ENCODE measurements at places on chromosomes 6 and 20.
A peak's percentile ranks its signal among the peaks of the same experiment; 100 is the strongest.

- H3K27ac ChIP-seq, result no peak overlapping the region
- H3K4me3 ChIP-seq, result no peak overlapping the region
- no peak for DNase-seq
- no peaks in the 10 kb centered on the region for H3K4me1 ChIP-seq
These were observed 205.7 kb upstream of the TCF21 start for GRCh38 chr6:133683308-133683580.

- peaks cover 5% of the 10 kb centered on the region for H3K4me1 ChIP-seq
- H3K4me3 ChIP-seq, result no peak overlapping the region
These were observed 30.1 kb downstream of the DUSP22 start for GRCh38 chr6:322259-322930.

GRCh38 chr6:27605401-27606342 lies 132.8 kb upstream of the ZNF184 start:
- no peak overlapping the region for H3K27ac ChIP-seq
- no peak for DNase-seq
- H3K4me3 ChIP-seq, result no peak overlapping the region
- peaks cover 16% of the 10 kb centered on the region for H3K4me1 ChIP-seq
- H3K36me3 ChIP-seq, result no peaks in the 10 kb centered on the region

DNA sequence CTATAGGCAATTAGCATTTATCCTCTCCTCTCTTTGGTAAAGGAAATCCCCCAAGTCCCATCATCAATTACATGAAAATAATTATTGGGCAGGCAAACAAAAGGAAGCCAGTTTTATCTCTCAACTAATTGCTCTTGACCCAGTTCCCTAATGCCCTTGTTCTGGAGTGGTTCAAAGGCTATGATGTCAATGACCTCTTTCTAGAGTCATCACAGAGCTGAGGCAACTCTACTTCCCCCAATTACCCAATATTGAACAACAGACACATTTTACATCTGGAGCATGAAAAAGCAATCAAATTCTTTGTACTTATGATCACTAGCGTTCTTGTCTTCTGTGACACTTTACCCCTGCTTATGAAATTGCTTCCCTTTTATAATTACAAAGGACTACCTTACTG lies 43.5 kb downstream of the NT5E start:
- H3K27ac ChIP-seq, result no peak overlapping the region
- no peaks in the 10 kb centered on the region for H3K27me3 ChIP-seq
- H3K4me3 ChIP-seq, result no peak overlapping the region

DNA sequence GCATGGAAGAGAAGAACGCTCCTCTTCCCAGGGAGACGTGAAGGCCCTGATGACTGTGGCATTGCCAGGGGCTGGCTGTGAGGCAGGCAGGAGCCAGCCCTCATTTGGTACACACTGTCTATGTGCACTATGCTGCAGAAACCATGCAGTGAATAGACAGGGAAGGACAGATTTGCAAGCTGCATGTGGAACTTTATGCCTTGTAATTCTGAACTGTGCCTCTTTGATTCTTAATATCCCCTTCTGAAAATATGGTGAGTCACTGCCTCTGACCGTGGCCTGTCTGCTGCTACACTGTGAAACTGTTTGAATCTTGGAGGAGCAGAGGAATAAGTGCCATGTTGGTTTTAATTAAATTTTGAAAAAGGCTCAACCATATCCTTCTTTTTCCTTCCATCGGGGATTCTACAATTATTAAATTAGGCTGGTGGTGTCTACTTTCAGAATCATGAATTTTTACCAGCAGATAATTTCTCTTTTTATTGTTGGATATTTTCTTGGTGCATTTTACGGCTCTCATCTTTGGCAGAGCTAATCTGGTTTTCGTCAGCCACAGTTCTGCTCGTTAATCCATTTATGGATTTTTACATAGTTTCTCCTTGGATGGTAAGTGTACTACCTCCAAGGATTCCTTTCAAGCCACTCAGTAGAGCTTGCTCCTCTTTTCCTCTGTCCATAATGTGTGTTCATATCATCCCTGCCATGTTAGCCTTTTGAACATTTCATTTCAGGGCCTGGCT lies 301.0 kb upstream of the SLC35B3 start:
- H3K4me3 ChIP-seq, result no peak overlapping the region
- no peaks in the 10 kb centered on the region for H3K4me1 ChIP-seq
- no peaks in the 10 kb centered on the region for H3K36me3 ChIP-seq

DNA sequence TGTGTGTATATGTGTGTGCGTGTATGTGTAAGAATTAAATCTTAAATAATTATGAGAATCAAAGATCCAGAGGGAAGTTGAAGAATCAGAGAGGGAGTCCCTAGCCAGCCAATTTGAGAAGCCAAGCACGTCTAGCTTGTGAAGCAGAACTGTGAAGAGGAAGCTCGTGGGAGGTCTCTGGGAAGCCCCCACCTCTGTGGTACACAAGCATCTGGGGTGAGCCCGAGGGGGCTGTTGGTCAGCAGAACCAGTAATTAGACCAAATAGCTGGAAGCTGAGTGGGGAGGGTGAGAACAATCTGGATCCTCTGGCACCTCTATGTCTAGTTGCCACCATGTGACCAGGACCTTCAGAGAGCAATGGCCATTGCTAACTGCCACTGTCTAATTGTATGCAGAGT lies 310.0 kb upstream of the PRND start:
- no peak for DNase-seq

DNA sequence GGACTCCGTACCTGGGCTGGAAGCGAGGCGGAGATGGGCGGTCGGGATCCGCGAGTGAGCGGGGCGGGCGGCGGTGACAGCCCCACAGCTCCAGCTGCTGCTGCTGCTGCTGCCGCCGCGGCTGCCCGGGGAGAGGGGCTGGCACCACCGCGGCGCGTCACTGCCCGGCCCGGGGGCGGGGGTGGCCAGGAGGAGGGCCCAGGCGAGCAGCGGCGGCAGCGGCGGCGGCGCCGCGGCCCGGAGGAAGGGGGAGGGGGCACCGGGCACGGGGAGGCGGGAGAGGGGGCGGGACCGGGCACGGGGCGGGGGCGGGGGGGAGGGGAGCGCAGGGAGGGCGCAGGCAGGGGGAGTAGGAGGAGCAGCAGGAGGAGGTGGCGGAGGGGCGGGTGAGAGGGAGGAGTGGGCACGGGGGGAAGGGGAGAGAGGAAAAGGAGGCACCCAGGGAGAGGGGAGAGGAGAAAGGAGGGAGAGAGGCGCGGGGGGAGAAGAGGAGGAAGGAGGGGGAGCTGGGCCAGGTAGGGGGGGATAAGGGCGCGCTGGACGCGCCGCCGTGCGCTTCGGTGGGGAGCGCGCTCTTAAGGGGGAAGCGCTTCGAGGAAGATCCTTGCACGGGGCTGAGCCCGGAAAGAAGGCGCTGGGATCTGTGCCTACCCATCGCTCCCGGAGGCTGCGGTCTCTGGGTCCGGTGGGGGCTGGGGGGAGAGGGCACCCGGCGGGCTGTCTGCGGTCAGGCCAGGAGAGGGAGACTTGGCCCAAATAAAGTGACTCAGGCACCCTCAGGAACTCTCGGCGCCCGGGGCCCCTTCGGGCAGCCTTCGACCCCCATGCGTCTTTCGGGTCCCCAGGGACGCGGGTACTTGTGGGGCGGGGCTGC lies 101.5 kb downstream of the NOL4L start:
- peak; percentile 80 for DNase-seq
- peak overlapping the region; percentile 75 for H3K4me3 ChIP-seq
- no peaks in the 10 kb centered on the region for H3K27me3 ChIP-seq
- H3K4me1 ChIP-seq, result peaks cover 65% of the 10 kb centered on the region
- no peak overlapping the region for H3K27ac ChIP-seq
- H3K36me3 ChIP-seq, result peaks cover 4% of the 10 kb centered on the region

GRCh38 chr6:85468326-85468725 lies 18.4 kb downstream of the NT5E start:
- H3K4me3 ChIP-seq, result no peak overlapping the region
- DNase-seq, result no peak
- no peak overlapping the region for H3K27ac ChIP-seq
- H3K4me1 ChIP-seq, result peaks cover 18% of the 10 kb centered on the region
- no peaks in the 10 kb centered on the region for H3K36me3 ChIP-seq
- H3K27me3 ChIP-seq, result no peaks in the 10 kb centered on the region

DNA sequence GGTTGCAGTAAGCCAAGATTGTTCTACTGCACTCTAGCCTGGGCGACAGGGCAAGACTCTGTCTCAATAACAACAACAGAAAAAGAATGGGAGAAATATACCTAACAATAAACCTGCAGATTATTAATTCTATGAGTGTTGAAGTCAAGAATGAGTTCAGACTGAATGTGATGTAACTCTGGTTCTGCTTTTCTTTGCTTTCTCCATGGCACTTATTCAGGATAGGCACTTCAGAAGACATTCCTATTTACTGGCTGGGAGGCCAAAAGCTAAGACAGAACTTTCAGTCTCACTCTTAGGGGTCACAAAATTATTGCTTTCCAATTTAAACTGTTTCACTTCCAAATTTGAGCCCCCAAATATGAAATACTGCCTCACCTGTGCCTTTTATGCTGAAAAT lies 15.7 kb upstream of the PRIM2 start:
- no peak overlapping the region for H3K27ac ChIP-seq
- H3K27me3 ChIP-seq, result no peaks in the 10 kb centered on the region
- no peaks in the 10 kb centered on the region for H3K36me3 ChIP-seq

DNA sequence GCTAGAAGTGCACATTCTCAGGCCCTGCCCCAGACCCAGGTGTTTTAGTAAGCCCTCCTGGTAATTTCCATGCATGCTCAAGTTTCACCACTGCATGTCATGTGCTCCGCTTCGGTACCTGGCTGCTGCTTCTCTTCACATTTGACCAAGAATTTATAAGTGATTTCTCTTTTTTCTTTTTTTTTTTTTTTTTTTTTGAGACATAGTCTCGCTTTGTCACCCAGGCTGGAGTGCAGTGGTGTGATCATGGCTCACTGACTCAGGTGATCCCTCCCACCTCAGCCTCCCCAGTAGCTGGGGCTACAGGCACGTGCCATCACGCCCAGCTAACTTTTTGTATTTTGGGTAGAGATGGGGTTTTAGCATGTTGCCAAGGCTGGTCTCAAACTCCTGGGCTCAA lies 16.0 kb downstream of the TM9SF4 start:
- H3K4me3 ChIP-seq, result no peak overlapping the region
- H3K4me1 ChIP-seq, result no peaks in the 10 kb centered on the region
- H3K36me3 ChIP-seq, result peaks cover 12% of the 10 kb centered on the region
- no peaks in the 10 kb centered on the region for H3K27me3 ChIP-seq

- DNase-seq, result no peak
- H3K4me1 ChIP-seq, result no peaks in the 10 kb centered on the region
- H3K36me3 ChIP-seq, result peaks cover 17% of the 10 kb centered on the region
- no peak overlapping the region for H3K27ac ChIP-seq
- no peaks in the 10 kb centered on the region for H3K27me3 ChIP-seq
These were observed 120.2 kb upstream of the BEND3 start for GRCh38 chr6:107235511-107235910.

- no peaks in the 10 kb centered on the region for H3K36me3 ChIP-seq
- no peaks in the 10 kb centered on the region for H3K27me3 ChIP-seq
- H3K4me3 ChIP-seq, result no peak overlapping the region
These were observed 107.3 kb downstream of the OGFRL1 start for GRCh38 chr6:71395731-71396409.

GRCh38 chr6:119459207-119459974 lies 109.8 kb upstream of the MAN1A1 start:
- H3K27ac ChIP-seq, result no peak overlapping the region
- H3K36me3 ChIP-seq, result no peaks in the 10 kb centered on the region
- DNase-seq, result no peak

Data from CD4-positive, alpha-beta T cell (primary cell).